ENCODE measurements at places on chromosomes 1 and 21. TPM values are rescaled to one million over a fixed set of nuclear protein-coding genes. Genes with fewer than 3 reads are reported as not detected.

FAM177B gene
- total RNA-seq: not detected

GRCh38 chr1:29352719-29353420 is 116.5 kb downstream of the PTPRU start:
- DNase-seq: no peak

GRCh38 chr1:202123336-202123813 is 658 bp downstream of the GPR37L1 start:
- no peak for DNase-seq

GRCh38 chr1:235938709-235939479 is 72.2 kb upstream of the LYST start:
- DNase-seq: no peak

- no peak for DNase-seq
These were observed 32.2 kb upstream of the MED18 start for GRCh38 chr1:28296401-28297261.

GRCh38 chr21:44994695-44995342 is 55.0 kb downstream of the SLX9 start:
- DNase-seq: no peak

DNA sequence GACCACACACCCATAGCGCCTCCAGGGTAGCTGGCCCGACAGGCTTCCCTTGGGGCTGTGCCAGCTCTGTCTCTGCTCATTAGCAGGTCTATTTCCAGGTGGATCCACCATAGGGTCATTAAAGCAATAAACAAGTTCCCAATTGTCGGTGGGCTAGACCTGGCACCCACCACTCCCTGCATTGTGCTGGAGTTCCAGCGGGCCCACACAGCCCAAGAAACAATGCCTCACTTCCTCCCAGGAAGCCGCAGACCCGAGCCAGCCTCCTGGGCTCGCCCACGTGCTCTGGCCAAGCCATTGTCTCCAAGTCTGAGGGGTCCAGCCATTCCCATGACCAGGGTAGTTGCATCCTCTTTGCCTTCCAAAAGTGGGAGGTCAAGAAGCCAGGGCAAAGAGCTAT is 27.5 kb upstream of the SOX13 start:
- DNase-seq: peak; percentile 74

DNA sequence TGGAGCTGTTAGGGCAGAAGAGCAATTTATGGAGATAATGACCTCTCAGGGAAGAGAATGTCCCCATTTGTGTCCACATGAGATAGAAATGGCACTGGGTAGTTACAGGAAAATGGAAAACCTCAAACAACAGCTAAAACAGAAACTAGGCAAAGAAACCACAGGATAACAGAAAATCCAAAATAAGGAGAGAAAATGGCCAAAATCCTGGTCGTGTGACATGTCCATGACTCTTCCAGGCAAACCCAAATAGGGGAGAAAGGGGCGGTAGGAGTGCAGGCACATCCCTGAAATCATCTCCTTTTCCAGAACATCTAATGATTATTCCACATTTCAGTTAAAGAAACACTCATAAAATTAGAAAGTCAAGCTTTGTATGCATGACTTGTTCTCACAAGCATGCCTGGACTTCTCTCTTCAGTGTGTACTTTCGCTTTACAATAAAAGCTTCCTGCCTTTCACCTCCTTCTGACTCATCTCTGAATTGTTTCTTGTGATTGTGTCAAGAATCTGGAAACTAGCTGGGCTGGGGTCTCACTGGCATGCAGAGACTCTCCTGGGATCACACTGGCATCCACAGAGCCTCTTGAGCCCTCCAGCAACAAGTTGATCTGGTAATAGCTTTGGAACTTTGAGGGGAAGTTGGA is 171.4 kb upstream of the ZP4 start:
- DNase-seq: no peak
